NCI-H2171 treated with DMSO at 0.1 percent for 48 hours (cell line): ENCODE measurements at places on chromosomes 5 and 9.

DNA sequence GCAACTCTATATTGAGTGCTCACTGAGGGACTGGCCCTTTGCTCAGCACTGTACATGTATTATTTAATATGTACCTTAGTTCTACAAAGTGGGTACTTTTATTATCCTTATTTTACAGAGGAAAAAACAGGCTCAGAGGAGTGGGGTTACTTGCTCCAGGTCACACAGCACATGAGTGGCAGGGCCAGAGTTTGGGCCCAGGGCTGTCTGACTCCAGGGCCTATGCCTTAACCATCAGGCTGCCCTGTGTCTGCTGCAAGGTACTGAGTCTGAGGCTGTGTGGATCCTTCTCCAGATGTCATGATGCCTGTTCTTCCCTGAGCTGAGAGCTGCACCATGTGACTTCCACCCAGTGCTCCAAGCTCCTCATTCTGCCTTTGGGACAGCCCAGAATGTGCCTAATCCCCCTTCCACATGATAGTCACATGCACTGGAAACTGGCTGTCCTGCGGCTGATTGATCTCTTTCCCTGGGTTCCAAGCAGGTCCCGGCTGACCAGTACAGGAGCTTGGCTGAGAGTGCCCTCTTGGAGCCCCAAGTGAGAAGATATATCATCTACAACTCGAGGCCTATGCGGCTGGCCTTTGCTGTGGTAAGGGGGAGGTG is 15.4 kb downstream of the TMEM268 start:
- no peak for DNase-seq

GRCh38 chr5:62489471-62489870 is 76.9 kb downstream of the IPO11 start:
- no peak for DNase-seq

GRCh38 chr9:116757030-116757429 is 69.9 kb downstream of the TRIM32 start:
- DNase-seq, result peak; percentile 75

DNA sequence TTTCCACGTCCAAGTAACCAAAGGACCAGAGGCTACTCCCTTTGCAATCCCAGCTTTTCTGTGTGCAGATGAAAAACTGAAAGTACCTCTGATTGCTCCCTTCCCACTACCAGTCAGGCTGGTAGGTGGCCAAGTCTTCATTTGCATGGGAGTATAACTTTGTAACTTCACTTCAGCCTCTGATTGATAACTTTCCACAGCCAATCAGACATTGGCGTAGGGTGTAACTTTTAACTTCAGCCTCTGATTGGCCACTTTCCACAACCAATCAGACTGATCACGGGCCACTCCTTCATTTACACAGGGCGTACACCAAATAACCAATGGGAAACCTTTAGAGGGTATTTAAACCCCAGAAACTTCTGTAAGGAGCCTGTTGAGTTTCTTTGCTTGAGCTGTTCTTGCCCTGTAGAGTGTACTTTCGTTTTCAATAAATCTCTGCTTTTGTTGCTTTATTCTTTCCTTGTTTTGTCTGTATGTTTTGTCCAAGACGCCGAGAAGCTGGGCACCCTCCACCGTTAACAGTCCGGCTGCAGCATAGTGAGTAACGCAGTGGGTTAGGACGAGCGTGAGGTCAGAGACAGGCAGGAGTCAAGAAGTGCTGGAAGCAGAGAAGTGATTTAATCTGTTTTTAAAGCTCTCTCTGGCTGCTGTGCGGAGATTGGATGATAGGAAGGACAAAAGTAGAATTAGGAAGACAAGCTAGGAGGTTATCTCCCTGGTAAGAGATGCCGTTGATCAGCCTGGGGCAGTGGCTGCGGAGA is 3.5 kb upstream of the EXOSC2 start:
- no peak for DNase-seq

DNA sequence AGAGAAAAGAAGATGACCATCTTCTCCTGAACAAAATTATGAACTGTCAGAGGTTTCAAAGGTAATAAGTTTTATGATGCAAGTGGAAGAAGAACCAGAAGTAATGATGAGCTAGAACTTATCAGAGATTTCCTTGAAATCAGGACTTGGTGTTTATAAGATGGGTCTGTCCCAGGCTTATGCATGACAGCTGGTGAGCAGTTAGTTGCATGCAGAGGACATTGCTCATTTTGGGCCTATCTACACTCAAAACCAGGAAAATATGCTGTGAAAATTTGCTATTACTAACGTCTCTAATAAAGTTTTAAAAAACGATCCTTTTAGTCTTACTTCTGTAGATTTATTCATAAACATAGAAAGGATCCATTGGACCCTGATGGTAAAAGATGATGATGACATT is 6.6 kb upstream of the STC2 start:
- DNase-seq, result no peak

- no peak for DNase-seq
Measured at GRCh38 chr9:107513464-107514100, 24.0 kb upstream of the KLF4 start.

DNA sequence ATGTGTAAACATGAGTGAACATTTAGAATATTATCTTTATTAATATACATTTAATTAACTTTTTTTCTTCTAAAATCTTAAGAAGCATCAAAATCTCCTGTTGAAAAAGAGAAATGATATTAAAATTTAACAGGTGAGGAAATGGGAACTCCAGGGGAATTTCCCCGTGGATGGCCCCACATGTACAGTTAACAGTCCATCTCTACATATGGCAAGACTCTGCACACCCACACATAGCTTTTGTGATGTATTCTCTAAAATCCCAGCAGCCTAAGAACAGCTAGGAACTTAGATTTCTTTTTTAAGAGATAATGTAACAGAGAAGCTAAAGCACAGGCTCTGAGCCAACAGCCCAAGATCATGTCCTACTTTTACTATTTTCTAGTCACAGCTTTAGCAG is 556.3 kb upstream of the RGMB start:
- DNase-seq, result no peak

GRCh38 chr9:29348999-29349398 is 1775.7 kb upstream of the C9orf72 start:
- DNase-seq, result no peak

DNA sequence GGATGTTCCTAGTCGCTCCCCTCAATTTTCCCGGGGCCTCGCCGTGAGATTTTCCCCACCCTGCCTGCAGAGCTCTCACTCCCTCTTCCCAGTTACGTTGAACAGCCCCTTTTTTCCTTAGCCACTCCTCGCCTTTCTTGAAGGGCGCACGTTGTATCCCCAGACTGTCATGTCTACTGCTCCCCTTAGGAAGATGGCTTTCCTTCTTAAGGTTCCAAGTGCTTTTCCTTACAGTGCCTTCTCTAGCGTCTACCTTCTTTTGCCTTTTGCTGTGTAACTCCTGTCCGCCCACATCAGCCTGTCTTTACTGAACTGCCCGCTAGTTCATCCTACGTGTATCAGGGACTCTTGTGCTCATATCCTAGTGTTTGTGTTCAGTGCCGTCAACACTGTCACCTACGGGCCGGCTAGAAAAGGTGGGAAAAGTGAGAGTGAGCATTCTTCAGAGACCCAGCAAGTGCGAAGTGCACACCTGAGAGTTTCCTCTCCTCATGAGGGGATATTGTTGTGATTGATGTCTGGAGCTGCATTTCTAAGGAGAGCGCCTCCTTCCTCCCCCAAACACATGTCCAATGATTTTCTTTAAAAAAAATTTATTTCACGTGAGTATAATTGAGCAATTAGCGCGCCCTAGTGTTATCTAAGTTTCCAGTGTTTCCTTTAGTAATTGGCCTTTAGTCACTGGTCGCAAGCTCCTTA is 764 bp downstream of the CAMLG start:
- DNase-seq, result peak; percentile 48

- no peak for DNase-seq
Measured at GRCh38 chr9:113530022-113530635, 66.6 kb downstream of the RGS3 start.

GRCh38 chr9:134054891-134055811 is 12.7 kb downstream of the BRD3 start:
- DNase-seq, result no peak

- no peak for DNase-seq
Measured at GRCh38 chr5:96742538-96742937, 65.2 kb downstream of the ERAP1 start.

DNA sequence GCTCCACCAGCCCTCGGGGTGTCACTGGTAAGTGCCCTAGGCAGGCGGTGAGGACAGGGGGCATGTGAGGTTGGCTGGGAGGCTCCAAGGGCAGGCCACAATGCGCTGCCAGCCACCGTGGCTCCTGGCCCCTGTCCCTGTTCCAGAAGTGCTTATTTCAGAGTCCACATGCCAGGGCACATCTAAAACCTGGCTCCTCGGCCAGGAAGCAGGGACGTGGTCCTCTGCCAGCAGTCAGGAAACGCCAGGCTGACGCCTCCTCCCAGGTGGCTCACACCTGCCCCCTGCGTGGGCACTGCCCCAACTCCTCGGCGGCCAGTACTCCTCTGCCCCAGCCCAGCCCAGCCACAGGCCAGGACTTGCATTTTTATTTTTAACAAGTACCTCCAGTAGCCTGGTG is 68.5 kb downstream of the SECISBP2 start:
- DNase-seq, result no peak

GRCh38 chr9:16368237-16369087 is 502.0 kb downstream of the BNC2 start:
- DNase-seq, result no peak

GRCh38 chr9:110605565-110605964 is 26.0 kb upstream of the SVEP1 start:
- no peak for DNase-seq

- DNase-seq, result peak; percentile 14
Measured at GRCh38 chr9:23850242-23850689, 24.2 kb upstream of the ELAVL2 start.

DNA sequence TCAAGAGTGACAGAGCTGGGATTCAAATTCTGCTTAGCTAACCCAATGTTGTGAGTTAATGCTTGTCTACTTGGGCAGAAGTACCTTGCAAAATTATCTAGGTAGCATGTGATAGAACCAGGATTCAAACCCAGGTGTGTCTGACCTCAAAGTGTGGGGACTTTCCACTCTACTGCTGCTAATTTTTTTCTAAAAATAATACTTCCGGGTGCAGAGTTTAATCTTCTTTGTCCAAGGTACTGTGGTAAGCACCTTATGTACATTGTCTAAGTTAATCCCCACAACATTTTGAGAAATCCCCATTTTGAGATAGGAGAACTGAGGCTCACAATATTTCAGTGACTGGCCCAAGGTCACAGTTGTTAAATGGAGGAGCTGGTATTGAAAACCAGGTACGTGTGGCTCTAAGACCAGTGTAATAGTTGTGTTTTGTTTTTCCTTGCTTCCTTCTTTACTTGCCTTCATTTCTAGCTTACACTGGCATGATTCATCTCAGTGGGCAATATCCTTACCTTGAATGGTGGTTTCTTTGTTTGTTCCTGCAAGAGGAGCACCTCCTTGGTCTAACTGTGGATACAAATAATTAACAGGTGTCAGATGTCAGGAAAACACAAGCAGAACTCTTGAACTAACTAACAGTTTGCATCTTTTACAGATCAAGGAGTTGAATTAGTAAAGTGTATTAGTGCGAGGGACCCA is 7.5 kb downstream of the ALDOB start:
- DNase-seq, result no peak

GRCh38 chr9:20980832-20981455 is 50.5 kb downstream of the HACD4 start:
- peak; percentile 74 for DNase-seq

DNA sequence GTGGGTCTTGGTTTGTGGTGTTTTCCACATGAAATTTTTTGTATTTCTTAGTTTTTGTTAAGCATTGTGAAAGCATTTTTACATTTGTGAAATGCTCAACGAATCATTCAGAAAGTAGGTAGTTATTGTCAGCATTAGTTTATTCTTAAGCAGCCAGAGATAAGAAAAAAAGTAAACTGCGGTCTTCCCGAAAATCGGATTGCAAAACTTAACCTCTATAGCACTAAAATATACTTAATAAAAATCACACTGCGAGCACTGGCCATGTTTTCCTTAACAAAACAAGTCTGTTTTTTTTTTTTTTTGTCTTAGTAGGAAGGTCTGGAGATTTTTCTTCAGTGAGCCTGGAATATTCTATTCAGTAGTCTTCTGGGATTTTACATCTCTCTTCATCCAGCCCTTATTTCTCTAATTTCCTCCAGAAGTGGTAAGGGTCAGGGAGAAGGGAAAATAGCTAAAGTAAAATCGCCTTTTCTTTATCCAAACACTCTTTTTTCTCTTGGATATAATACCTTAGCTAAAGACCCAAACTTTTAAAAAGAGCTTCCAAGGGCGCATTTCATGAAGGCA is 289.9 kb downstream of the DMAC1 start:
- no peak for DNase-seq

- DNase-seq, result no peak
Measured at GRCh38 chr9:130149654-130150286, 22.4 kb upstream of the NCS1 start.

GRCh38 chr9:76403352-76403751 is 9.1 kb upstream of the RFK start:
- DNase-seq, result peak; percentile 6

DNA sequence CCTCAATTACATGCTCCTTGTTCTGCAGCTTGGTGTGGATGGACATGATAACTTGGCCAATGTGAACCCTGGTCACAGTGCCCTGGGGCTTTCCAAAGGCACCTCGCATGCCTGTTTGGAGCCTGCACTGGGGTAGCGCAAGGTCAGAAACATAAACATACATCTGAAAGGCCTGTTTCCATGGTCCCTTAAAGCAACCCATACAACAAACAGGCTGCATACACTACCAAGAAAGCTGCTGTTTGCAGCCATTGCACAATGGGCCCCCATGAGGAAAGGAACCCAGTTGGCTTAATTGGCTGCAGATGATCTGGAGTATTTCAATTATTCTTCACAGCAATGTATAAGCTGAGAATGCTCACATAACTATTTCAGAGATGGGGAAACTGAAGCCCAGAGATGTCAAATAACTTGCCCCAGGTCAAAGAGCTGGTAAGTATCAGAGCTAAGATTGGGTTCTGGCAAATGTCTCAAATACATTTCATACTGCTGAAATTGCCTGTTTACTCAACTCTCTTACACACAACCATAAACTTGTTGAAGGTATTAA is 233.9 kb downstream of the ASTN2 start:
- DNase-seq, result no peak

DNA sequence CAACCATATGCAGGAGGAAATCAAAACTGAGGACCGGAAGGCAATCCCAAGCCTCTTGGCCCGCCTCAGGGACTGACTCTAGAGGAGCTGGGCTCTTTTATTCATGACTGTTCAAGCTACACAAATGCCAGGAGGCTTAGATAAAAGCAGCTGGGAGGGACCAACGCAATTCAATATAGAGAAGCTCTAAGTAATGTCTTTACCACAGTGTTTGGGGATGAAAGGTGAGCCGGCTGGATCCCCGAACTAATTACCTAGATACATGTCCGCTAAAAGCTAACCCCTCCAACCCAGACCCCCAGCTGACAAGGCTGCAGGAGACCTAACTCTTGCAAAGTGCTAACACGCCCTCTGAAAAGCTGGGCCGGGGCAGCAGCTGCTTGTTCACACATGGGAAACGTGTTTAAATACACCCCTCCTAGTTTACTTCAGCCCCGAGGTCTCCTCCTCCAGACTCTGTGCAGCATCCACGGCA is 67.5 kb downstream of the TLE1 start:
- peak; percentile 66 for DNase-seq
